ENCODE measurements at places on chromosomes 6 and 20.
A peak's percentile ranks its signal among the peaks of the same experiment; 100 is the strongest.

GRCh38 chr6:77633471-77633870 is 19.4 kb upstream of the MEI4 start:
- DNase-seq: no peak

- DNase-seq: peak; percentile 93
Measured at GRCh38 chr6:30678964-30679726, 6.3 kb upstream of the DHX16 start.

DNA sequence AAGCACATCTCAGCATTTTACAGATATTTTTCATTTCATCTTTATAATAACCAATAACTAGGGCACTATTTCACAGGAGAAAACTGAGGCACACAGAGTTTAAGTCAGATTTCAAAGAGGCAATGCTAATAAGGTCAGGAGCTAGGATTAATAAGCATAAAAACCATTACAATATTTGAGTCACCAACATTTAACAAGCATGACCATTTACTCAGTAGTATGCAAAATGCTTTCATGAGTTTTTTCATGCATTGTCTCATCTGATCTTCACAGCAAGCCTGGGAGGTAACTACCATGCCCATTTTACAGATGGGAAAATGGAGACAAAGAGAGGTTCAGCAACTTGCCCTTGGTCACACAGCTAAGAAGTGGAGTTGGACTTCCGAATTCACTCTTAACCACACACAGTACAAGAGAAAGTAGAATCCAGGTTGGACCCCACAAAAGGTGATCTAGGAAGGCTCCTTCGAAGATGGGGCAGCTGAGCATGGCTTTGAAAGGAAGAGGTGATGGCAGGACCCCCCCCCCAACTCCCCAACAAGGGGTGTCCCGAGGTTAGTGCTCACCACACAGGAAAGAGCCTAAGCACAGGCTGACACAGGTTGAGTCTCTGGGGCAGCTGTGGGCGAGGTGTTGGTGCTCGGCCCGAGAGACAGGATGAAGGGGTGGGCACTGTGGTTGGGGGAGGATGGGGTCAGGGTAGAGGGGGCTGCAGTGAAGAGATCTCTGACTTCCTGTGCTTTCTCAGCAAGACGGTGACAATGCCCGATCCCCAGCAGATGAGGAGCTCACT is 108.8 kb downstream of the PREX1 start:
- peak; percentile 61 for DNase-seq

- DNase-seq: no peak
Measured at GRCh38 chr6:90467546-90467945, 119.3 kb downstream of the MAP3K7 start.

GRCh38 chr6:4448841-4449240 is 313.5 kb upstream of the ECI2 start:
- DNase-seq: no peak

DNA sequence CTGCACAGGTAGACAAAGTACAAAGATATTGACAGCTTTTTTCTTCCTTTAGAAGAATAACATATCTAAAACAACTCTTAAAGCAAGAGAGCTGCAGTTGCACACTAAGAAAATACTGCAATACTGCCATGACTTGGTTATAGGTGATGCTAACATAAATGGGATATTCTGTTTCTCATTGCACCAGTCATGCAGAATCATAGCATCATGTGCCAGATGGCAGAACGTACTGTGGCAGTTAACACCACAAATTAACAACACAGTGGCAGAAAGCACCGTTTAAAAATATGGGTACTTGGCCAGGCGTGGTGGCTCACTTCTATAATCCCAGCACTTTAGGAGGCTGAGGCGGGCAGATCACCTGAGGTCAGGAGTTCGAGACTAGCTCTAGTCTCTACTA is 7.4 kb downstream of the ASXL1 start:
- no peak for DNase-seq

- DNase-seq: peak; percentile 46
Measured at GRCh38 chr6:16481697-16482399, 243.5 kb downstream of the GMPR start.

GRCh38 chr20:62031462-62032092 is 34.1 kb downstream of the TAF4 start:
- no peak for DNase-seq

GRCh38 chr6:113671421-113671820 is 185.7 kb upstream of the MARCKS start:
- DNase-seq: peak; percentile 38

DNA sequence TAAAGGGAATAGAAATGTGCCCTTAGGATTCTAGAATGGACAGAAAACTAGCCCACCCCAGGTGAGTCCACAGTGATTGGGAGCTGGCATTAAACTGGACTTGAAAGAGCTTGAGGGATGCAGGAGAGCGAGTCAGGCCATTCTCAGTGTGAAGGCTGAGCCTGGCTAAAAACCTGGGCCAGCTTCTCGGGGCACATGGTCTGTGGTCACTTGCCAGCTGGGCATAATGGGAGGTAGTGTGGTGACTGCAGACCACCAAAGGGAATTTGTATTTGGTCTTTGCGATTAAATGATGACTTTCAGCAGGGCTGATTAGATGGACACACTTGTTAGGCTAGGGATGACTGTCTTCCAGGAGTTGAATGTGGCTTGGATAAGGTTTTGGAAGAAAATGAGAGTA is 71.3 kb downstream of the TULP4 start:
- DNase-seq: no peak

- peak; percentile 57 for DNase-seq
Measured at GRCh38 chr6:13428583-13429405, 58.6 kb downstream of the GFOD1 start.

- no peak for DNase-seq
Measured at GRCh38 chr6:112912416-112913101, 565.4 kb downstream of the RFPL4B start.

DNA sequence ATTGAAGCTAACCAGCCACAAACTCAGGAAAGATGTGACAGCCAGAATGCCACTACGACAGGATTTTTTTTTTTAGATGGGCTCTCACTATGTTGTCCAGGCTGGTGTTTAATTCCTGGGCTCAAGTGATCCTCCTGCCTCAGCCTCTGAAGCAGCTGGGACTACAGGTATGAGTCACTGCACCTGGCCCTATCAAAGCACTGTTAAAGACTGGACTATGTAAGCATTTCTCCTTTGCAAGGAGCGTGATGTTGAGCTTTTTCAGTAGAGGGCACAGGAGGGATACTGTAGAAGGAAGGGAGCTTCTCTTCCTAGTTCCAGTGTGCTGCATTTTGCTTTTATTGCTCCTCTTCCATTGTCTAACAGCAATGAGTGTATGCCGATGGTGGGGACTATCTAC is 35.8 kb downstream of the ZBTB9 start:
- DNase-seq: peak; percentile 44

DNA sequence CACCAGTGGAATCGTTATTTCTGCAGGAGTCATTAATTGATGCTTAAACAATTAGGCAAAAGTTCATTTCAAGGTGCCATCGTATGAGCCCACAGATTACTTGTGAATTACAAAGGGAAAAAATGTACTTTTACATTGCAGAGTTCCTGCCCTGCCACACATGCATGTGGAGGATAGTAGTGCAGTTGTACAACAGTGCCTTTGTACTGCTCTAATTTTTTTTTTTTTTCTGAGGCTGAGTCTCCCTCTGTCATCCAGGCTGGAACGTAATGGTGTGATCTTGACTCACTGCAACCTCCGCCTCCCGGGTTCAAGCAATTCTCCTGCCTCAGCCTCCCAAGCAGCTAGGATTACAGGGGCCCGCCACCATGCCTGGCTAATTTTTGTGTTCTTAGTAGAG is 26.0 kb upstream of the SYNJ2 start:
- no peak for DNase-seq

DNA sequence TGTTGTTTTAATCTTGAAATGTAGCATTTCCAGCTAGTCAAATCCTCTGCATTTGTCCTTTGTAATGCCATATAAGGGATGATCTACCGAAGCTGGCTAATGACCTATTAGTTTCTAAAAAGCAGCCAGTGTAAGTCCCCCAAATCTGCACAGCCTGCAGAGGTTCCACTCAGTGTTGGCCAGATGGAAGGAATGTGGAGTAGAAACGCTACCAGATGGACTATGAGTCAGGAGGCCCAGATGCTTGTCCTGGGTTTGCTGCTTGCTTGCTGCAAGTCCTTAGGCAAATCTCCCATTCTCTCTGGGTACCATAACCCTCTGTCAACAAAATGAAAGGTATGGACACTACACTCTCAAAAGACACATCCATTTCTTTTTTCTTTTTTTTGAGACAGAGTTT is 149.8 kb downstream of the BTBD9 start:
- DNase-seq: no peak

GRCh38 chr6:122381494-122382265 is 17.8 kb upstream of the HSF2 start:
- DNase-seq: peak; percentile 84

GRCh38 chr6:161244725-161245124 is 29.1 kb downstream of the AGPAT4 start:
- peak; percentile 78 for DNase-seq

DNA sequence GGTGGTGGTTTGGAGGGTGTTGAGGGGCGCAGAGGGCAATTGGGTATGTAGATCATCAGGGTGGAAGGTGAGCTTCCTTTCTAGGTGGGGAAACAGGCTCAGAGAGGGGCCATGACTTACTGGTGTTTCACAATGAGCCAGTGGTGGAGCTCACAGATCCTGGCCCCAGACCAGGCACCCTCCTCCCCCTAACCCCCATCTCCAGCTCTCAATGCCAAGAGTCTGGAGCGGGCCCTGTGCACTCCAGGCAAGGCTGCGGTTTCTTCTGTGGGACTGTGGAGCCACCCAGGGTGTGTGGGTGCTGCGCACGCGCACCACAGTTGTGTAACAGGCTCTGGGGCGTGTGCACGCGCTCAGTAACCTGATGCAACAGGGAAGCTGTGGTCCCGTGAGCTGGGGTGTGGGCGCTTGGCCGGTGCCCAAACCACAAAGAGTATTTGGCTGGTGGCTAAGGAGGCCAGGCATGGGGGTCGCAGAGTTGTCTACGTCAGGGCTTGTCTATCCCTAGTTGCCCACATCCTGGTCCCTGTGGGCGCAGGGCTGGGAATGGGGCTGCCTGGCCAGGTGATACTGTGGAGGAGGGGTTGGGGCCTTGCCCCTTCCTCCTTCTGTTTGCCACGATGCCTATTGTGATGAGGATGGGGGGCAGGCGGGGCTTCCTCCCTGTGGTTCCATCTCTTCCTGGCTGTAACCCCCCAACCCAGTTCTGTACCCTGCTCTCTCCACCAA is 37.5 kb upstream of the MRPS18A start:
- peak; percentile 99 for DNase-seq

DNA sequence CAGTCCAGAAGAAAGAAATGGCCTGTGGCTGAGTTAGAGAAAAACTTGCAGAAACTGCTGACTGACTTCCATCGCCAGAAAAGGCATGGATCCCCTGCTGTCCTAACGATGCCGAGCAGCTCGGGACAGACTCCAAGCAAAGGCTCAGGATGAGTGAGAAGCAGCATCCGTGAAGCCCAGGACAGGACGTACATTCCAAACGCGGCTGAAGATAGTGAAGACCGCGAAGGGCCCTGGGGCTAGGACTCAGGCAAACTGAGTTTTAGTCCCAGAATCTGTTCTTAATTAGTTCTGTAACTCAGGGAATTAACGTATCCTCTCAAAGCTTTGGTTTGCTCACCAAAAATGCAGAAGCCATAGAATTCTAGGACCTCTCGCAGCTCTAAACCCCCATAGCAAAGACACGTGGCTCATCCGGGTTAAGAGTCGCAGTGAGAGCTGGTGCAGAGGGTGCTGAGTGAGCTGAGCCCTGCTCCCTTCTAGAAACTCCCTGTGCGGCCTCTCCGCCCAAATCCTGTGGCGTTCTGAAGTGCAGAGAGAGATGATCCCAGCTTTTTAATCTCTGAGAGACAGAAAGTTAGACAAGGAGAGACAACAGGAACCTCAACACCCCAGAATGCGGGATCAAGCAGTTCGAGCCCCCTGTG is 132.9 kb upstream of the THBS2 start:
- DNase-seq: no peak

- DNase-seq: no peak
Measured at GRCh38 chr6:3506200-3506599, 49.4 kb upstream of the SLC22A23 start.

GRCh38 chr6:56804996-56805395 is 149.9 kb upstream of the BEND6 start:
- DNase-seq: no peak

- DNase-seq: no peak
Measured at GRCh38 chr6:151290877-151291721, 51.3 kb downstream of the AKAP12 start.

DNA sequence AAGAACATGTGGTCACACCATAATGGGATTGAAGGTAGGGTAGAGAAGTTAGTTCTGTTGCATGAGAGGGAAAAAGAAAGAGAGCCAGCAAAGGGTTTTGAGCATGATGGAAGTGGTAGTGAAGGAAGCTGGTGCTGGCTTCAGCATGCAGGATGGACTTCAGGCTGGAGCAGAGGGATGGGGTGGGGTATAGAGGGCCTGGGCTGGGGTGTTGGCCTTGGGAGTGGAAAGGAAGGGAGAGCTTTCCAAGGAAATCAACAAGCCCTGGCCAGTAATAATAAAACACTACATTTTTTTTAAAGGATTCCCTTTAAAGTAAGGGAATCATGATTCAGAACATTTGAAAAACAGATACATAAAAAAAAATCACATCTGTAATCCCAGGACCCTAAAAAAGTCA is 61.2 kb downstream of the LAMA4 start:
- no peak for DNase-seq

DNA sequence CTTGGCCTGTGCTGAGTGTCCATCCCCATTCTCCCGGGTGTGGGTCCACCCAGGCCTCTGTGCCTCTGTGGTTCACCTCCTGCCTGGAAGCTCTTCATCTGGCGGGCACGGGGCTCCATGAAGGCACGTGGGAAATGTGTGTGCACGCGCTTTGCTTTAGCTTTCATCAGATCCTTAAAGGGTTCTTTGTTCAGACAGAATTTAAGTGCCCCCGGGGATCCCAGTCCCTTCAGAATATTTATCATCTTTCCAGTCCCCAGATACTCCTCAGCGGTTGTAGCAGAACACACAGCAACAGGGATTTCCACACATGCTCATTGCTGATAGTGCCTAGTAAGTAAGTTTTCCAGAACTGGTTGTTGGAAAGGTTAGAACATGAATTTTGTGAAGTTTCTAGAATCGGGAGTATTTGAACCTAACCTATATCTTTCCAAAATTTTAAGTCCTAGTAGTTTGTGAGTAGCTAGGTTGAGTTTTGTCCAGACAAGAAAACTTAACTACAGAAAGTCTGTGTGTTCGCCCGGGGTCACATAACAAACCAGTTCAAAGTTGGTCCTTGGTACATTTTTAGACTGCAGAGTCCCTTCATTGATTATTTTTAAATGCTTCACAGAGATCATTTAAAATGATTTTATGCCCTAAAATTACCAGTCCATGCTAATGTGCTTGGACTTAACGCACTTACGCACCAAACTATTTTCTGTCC is 67.7 kb downstream of the RPP40 start:
- no peak for DNase-seq
